Psoas muscle (tissue), 8 donors: ENCODE measurements at places on chromosomes 12 and 14. TPM values are rescaled to one million over a fixed set of nuclear protein-coding genes. Genes with fewer than 3 reads are reported as not detected.

DNA sequence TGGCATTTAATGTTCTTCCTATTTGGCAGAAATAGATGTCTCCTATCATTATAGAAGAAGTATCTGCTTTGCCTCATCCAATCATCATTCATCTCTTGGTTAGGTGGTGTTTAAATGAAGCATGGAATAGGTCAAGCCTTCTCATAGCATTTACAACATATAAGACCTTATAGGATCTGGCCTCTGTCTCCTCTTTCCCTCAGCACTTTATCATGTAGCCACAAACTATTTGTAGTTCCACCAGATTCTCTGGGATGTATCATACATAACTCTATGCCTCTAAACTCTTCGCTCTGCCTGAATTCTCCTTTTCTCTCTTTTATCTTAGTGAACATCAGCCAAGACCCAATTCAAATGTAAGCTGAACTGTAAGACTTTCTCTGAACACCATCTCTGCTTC, 20.7 kb downstream of the NAA25 start:
- DNase-seq = no peak

GRCh38 chr12:115135800-115136211, 451.8 kb upstream of the TBX3 start:
- peak; percentile 19 for DNase-seq

DNA sequence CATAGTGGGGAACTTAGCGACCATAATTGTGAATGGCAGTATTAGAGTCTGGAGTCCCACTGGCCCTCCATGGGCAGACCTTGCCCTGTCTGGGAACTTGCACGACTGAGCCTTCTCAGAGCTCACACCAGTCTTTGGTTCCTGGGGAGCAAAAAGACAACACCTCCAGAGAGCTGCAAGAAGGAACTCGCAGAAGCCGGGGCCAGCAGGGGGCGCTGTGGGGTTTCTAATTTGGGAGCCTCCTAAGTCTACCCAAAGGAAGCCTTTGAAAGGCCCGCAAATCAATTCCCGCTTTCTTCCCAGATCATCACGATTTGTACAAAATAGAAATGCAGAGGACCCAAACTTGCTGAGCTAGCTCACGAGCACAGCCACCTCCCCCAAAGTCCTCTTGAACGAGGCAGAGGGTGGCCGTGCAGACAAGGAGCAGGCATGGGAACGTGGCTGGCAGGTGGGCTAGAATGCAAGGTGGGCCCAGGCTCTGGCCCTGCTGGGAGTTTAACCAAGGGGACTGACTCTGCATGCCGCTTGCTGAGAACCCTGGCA, 46.3 kb upstream of the FBXO21 start:
- peak; percentile 88 for DNase-seq

- DNase-seq = no peak
Measured at GRCh38 chr12:86230516-86231146, 25.6 kb downstream of the MGAT4C start.

DNA sequence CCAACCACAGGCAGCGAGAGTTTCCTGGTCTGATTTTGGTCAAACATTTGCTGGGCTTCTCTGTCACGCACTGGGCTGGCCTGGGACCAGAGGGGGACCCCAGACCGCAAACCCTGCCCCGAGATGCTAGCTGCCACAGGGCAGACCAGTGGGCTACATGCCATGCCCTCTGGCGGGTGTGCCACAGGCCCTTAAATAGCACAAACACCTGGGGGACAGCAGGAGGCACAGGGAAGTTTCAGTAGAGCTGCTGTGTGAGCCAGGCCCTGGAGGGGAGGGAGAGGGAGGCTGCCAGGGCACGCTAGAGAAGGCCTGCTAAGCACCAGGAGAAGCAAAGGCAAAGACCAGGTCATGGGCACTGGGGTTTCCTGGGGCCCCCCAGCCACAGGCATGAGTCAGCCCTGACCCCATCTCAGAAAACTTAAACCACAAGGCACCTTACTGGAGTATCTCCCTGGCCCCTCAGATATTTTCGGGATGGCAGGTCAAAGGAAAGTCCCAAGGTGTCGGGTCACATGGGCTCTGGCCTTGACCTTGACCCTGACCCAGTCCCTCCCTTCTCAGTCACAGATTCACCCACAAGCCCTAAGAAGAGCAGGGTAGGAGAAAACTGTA, 29.2 kb downstream of the ITPK1 start:
- no peak for DNase-seq

DNA sequence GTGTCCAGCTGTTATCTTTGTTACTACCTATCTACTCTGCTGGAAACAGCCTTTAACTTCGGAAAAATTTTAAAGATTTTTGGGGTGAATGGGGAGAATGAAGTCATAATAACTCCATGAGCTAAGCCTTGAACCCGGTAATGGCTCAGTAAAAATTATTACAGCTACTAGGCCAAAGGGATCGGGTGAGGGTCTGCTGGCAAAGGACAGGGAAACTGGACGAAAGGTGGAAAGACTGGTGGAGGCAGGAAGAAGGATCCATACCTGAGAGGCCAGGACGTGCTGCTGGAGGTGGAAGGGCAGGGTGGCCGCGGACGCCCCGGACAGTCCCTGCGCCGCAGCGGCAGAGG, 10.1 kb downstream of the TBX3 start:
- DNase-seq = no peak

DNA sequence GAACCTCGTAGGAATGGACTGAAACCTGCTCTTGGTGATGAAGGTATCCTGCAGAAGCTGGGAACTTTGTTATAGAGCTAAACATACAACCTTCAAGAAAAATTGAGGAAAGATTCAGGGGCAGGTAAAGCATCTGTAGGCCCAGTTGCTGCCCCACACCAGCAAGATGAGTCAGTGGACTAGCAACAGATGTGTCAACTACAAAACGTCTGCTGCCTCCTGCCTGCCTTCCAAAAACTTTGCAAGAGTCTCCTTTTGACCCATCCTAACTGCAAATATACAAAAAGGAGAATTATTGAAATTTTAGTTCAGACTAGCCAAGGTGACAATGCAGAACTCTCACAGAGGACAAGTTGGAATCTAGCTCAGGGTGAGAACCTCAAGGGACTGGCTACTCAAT, 60.9 kb upstream of the TMTC1 start:
- no peak for DNase-seq

DNA sequence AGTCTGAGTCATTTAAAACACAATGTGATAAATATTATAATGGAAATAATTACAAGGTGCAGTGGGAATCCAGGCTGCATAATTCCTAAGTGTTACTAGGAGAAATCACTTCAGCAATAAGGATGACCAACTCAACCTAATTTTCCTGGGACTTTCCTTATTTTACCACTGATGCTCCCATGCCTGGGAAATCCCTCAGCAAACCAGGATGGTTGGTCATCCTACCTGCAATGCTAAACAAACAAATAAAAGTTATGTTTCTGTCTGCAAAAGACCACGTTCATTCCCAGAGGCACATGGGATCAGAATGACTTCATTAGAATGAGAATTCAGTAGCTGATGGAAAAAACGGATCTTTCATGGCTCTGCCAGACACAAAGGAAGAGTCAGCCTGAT, 130.8 kb upstream of the RAP1B start:
- no peak for DNase-seq

SLCO1B1 gene
- polyA plus RNA-seq = not detected

DNA sequence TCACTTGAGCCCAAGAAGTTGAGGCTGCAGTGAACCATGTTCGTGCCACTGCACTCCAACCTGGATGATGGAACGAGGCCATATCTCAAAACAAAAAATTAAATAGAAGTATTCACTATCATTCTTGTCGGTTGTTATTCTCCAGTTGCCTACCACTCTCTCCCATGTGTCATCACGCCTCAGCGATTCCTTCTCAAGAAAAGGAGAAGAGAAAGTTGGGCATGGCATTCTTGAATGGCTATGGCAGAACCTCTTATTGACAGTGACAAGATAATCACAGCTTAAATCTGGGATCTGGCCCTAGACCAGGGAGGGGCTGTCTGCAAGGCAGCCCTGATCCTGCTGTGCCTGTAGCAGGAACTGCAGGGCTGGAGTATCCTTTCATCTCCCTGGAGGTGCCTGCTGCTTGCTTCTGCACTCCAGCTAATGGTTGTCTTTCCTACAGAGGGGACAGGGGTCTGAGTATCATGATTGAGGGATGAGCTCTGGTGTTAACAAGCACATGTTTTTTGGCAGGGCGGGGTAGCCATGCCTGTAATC, 12.8 kb upstream of the MLEC start:
- no peak for DNase-seq
